Thyroid gland (tissue), 4 donors: ENCODE measurements at places on chromosomes 13 and 19.

DNA sequence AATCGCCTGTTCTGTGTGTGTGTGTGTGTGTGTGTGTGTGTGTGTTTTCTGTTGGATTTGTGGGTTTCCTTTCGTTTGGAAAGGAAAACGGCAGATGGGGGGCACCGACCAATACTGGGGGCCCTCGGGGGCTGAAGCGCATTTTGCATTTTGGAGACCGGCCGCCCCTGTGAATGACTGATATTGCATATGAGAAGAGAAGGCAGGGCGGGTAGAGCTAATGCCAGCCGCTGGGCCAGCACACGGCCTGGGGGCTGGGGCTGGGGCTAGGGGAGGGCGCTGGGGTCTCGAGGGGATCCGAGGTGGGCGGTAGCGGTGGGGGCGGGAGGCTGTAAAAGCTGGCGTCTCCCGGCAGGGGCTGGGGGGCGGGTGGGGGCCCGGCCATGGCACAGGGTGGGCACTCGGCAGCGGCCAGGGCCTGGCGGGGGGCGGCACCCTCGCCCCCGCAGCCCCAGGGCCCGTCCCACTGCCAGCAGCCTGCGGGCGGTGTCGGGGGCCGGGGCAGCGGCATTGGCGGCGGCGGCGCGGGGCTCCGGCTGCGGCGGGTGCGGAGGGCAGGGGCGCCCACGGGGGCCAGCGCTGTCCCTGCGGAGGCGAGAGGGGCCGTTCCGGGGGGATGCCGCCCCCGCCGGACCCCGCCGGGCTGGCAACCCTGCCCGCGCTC lies 11.2 kb downstream of the ANO8 start:
- H3K27me3 ChIP-seq: no peaks in the 10 kb centered on the region
- H3K4me3 ChIP-seq: no peak overlapping the region
- peaks cover 13% of the 10 kb centered on the region for H3K4me1 ChIP-seq
- no peak for DNase-seq
- peaks cover 30% of the 10 kb centered on the region for H3K36me3 ChIP-seq
- no peak overlapping the region for H3K27ac ChIP-seq

DNA sequence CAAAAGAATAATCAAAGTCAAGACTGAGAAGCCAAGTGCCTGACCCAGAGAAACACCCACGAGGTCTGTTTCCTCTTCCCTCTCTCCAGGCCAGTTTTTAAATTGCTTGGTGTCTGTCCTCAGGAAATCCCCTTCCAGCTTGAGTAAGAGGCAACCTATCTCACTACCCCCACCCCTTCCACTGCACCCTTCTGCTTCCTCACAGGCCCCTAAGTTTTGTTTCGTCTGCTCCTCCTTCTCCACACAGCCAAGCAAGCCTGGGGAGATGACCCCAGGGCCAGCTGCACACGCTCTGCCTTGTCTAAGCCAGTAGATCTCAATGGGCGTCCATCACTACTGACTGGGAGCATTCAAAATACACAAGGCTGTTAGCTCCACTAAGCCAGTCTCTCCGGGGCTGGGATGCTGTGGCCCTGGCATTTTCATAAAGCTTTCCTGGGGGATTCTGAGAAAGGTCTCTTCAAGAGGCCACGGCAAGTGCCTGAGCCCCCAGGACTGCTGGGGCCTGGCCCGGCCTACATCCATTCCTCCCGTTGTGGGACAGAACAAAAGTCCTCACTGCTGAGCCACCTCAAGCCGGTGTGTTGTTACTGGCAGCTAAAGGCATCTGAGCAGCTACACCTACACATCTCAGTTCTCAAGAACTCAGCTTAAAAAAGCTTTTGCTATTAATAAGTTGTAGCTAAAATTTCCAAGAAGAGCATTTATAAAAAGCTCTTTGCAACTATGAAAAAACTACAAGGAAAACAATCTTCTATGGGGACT lies 14.9 kb upstream of the IL4I1 start:
- no peaks in the 10 kb centered on the region for H3K27me3 ChIP-seq
- H3K27ac ChIP-seq: peak overlapping the region; percentile 55
- DNase-seq: peak; percentile 49
- H3K4me1 ChIP-seq: peaks cover 8% of the 10 kb centered on the region
- H3K36me3 ChIP-seq: peaks cover 13% of the 10 kb centered on the region
- H3K4me3 ChIP-seq: no peak overlapping the region

- no peak overlapping the region for H3K4me3 ChIP-seq
- peaks cover 9% of the 10 kb centered on the region for H3K4me1 ChIP-seq
- H3K27ac ChIP-seq: no peak overlapping the region
These were observed 21.0 kb downstream of the EPSTI1 start for GRCh38 chr13:42970824-42971690.

DNA sequence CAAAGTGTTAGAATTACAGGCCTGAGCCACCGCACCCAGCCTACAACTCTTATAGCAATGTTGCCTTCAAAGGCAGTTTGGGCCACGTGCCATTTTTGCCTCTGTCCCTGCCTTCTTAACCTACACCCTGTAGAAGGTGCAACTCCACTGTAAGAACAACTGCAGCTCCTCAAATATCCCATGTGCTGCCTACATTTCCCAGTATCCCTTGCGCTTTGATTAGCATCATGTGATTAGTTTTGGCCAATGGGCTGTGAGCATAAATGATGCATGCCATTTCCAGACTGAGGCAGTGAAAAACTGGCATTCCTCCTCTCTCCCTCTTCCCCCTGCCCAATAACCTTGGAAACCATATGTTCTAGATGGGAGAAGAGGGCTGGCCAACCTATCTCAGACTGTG lies 75.2 kb upstream of the MRI1 start:
- H3K4me1 ChIP-seq: peaks cover 8% of the 10 kb centered on the region
- H3K36me3 ChIP-seq: no peaks in the 10 kb centered on the region
- H3K4me3 ChIP-seq: no peak overlapping the region
- DNase-seq: no peak
- H3K27ac ChIP-seq: no peak overlapping the region
- H3K27me3 ChIP-seq: no peaks in the 10 kb centered on the region

DNA sequence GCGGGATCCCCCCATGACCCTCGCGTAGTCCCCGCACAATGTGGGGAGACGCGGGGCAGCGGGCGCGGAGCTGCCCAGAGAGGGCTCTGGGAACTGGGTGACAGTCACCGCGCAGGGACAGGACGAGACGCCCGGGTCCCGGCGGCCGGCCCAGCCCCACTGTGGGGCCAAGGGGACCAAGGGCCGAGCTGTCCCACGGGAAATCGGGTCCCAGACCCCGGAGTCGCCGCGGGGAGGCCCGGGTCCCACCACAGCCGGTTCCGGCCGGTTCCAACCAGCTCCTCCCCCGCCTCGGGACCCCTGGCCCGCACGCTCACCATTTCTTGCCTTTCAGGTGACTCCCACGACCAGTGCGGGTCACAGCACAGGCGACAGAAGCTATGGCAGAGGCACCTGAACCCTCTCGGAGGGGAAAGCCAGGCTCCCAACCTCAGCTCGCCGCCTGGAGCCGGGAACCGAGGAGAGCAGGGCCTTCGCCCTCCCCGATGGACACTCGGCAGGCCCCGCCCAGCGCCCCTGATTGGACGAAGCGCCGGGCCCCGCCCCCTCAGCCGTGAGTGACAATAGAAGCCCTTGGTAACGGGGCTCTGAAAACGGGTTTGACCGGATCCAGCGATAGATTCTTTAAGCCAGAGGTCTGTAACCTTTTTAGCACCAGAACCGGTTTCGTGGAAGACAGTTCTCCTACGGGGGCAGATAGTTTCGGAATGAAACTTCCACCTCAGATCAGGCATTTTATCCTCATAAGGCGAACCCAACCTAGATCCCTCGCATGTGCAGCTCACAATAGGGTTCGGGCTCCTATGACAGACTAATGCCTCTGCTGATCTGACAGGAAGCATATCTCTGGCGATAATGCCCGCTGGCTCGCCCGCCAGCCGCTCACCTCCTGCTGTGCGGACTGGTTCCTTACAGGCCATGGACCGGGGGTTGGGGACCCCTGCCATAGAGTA lies at the start of gene ZNF433:
ZNF433 (minus strand) TSS at position 460 of the 953 bp plus-strand sequence; CDS start at position 320, 140 bp downstream.
- H3K27me3 ChIP-seq: no peaks in the 10 kb centered on the region
- peak; percentile 100 for DNase-seq
- H3K4me3 ChIP-seq: peak within 1 kb of the TSS; percentile 66
- H3K36me3 ChIP-seq: no peaks in the 10 kb centered on the region
- peaks cover 16% of the 10 kb centered on the region for H3K4me1 ChIP-seq

DNA sequence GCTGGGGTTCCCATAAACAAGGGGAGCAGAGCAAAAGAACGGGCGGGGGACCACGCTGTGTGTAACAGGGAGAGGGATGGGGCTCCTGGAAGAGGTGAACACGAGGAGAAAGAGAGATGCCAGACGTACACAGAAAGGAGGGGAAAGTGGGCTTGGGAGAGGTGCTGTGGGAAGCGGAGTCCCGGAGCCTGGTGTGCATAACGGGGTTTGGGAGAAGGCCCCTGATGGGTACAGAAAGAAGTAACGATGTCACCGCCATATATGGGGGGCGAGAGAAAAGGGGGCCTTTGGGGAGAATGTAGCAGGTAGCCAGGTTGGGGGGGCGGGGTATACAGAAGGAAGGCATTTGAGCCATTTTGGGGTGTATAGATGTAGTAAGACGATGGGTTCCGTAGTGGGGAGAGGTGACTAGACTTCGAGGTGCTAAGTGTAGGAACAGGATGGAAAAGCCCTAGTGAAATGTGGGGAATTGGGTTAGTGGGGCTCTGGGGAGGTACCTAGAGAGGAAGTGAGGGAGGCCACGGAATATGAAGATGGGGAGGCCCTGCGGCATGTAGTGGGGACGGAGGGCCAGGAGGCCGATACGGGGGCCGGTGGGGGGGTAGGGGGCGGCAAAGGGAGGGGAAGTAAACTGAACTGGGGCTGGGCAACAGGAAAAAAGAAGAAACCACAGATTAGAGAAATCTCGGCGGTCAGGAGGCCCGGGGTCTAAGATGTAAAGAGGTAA lies 787 bp downstream of the ZNF580 start:
- H3K36me3 ChIP-seq: peaks cover 5% of the 10 kb centered on the region
- DNase-seq: no peak

DNA sequence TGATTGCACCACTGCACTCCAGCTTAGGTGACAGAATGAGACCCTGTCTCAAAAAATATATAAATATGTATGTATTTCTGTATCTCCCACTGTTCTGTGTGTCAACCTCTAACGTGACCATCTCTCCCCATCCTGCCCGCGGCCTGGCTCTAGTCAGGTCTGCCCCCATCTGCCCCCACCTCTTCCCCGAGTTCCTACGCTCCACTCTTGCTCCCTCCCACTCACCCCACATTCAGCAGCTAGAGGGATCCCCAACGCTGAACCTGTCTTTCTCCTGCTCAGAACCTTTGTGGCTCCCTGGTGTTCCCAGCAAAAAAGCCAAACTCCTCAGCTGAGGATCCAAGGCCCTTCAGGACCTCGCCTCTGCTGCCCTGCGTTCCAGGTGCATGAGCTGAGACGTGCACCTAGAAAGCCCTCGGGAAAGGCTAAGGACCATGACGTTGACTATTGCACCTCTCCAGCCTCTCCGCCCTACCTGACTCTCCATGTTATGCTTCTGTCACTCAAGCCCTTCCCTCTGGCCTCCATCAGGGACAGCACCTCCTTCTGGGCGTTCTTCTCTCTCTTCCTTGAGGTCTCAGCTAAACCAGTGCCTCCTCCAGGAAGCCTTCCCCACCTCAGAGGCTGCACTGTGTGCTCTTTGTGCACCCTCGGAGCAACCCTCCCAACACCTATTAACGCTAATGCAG lies 18.1 kb downstream of the AKT2 start:
- H3K36me3 ChIP-seq: no peaks in the 10 kb centered on the region
- H3K27me3 ChIP-seq: no peaks in the 10 kb centered on the region
- peak; percentile 94 for DNase-seq
- no peak overlapping the region for H3K4me3 ChIP-seq
- H3K4me1 ChIP-seq: peaks cover 71% of the 10 kb centered on the region

- H3K4me1 ChIP-seq: no peaks in the 10 kb centered on the region
- no peak overlapping the region for H3K27ac ChIP-seq
- no peak for DNase-seq
- H3K27me3 ChIP-seq: no peaks in the 10 kb centered on the region
- no peaks in the 10 kb centered on the region for H3K36me3 ChIP-seq
These were observed 23.0 kb downstream of the ZNF101 start for GRCh38 chr19:19691683-19692082.

- DNase-seq: no peak
- H3K27me3 ChIP-seq: no peaks in the 10 kb centered on the region
- H3K36me3 ChIP-seq: peaks cover 6% of the 10 kb centered on the region
- peak overlapping the region; percentile 70 for H3K27ac ChIP-seq
- H3K4me3 ChIP-seq: no peak overlapping the region
These were observed 45.2 kb downstream of the MLLT1 start for GRCh38 chr19:6234527-6234926.

GRCh38 chr13:92656103-92656502 lies 570.5 kb upstream of the GPC6 start:
- no peaks in the 10 kb centered on the region for H3K36me3 ChIP-seq

GRCh38 chr13:49214917-49215376 lies 5.2 kb upstream of the MLNR start:
- peak; percentile 19 for DNase-seq
- no peaks in the 10 kb centered on the region for H3K36me3 ChIP-seq
- H3K27me3 ChIP-seq: no peaks in the 10 kb centered on the region
- no peak overlapping the region for H3K4me3 ChIP-seq
- no peaks in the 10 kb centered on the region for H3K4me1 ChIP-seq
- H3K27ac ChIP-seq: no peak overlapping the region

DNA sequence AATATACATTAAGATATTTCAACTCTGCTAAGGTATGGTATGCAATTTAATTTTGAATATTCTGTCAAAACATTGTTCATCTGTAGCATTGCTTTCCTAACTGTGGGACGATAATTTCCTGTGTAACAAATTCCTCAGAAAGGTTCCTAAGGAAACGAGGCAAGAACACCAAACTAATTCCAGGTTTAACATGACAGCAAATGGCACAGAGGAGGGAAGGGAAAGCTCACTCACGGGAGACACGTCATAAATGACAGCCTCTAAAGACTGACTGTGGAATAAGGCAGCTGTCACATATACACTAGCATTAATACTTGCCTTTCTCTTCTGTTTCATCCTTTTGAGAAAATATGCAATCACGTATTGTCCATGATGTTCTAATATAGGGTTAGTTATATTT lies 380.6 kb downstream of the LIG4 start:
- no peak overlapping the region for H3K27ac ChIP-seq
- H3K27me3 ChIP-seq: no peaks in the 10 kb centered on the region
- H3K36me3 ChIP-seq: no peaks in the 10 kb centered on the region
- H3K4me3 ChIP-seq: no peak overlapping the region
- no peak for DNase-seq

DNA sequence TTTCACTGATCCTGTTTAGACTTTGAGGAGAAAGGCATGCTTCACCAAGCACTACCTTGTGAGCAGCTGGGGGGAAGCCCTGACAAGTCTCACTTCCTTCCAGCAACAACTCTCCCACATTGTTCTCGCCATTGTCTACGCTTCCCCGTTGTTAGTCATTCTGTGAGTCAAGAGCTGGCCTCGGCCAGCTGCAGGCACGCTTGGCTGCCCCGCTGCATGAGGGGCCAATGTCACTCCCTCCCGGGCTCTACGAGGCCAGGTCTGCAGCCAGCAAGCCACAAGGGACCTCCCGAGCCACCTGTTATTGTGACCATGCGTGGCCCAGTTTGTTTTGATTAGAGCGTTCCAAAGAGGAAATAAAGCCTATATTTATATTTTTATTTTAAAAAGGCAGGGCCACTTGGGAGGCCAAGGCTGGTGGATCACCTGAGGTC lies 220.9 kb downstream of the FOXO1 start:
- peaks cover 39% of the 10 kb centered on the region for H3K4me1 ChIP-seq
- H3K4me3 ChIP-seq: no peak overlapping the region
- H3K27me3 ChIP-seq: no peaks in the 10 kb centered on the region
- H3K27ac ChIP-seq: peak overlapping the region; percentile 55
- DNase-seq: peak; percentile 92
- H3K36me3 ChIP-seq: no peaks in the 10 kb centered on the region

GRCh38 chr19:49677231-49677900 lies at the start of gene PRMT1:
Gene PRMT1, plus strand, starts transcription at chr19:49677271. Its CDS starts 10 bp downstream, at chr19:49677281.
- peaks cover 12% of the 10 kb centered on the region for H3K36me3 ChIP-seq
- peak within 1 kb of the TSS; percentile 90 for H3K4me3 ChIP-seq
- DNase-seq: peak; percentile 36
- peaks cover 36% of the 10 kb centered on the region for H3K4me1 ChIP-seq
